ENCODE measurements at places on chromosomes 13 and 19.

GRCh38 chr19:45473682-45474605, 6.1 kb downstream of the FOSB start:
- peak; percentile 53 for DNase-seq

GRCh38 chr19:57978586-57979289, 4.4 kb upstream of the C19orf18 start:
- no peak for DNase-seq

DNA sequence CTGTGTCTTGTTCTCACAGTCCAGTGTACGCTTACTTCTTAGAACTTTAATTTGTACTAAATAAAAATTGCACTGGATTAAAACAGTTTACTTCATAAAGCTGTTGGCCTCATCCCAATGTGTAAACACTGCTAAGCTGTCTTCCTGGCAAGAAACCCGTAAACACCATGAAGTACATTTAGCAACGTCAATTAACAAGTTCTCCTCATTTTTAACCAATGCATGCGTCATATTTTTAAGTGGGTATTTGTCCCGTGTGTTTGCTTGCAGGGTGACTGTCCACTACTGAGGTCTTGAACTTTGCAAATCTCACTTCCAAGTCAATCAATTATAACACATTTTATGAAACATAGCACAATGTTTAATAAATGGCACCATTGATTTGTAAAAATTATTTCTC, 28.2 kb downstream of the LAIR2 start:
- DNase-seq: no peak

DNA sequence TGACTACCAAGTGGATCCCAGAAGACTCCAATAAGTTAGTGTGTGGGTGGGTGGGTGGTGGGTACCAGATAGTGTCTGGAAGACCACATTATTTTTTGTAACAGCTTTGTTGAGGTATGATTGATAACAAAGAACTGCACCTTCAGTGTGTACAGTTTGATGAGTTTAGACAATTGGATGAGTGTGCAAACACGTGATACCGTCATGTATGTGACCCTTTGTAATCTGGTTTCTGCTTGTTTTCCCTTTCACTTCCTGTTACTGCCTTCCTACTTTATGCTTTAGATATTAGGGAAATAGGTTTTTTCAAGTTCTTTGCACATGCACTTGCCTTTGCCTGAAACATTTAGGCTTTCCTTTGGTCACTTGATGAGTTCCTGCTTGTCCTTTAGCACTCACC, 8.5 kb downstream of the RPL21 start:
- no peak for DNase-seq

- DNase-seq: no peak
Observed at GRCh38 chr13:59441596-59442280, 722.0 kb downstream of the DIAPH3 start.

- DNase-seq: no peak
Observed at GRCh38 chr19:41995959-41996797, 2.1 kb upstream of the ATP1A3 start.
